ENCODE measurements at places on chromosomes 7 and 10.
A peak's percentile ranks its signal among the peaks of the same experiment; 100 is the strongest.

GRCh38 chr10:79244841-79245504 lies 102.3 kb upstream of the PPIF start:
- DNase-seq, result no peak

GRCh38 chr7:138919911-138920310 lies 61.3 kb downstream of the KIAA1549 start:
- DNase-seq, result no peak

GRCh38 chr7:35257251-35258124 lies 3.6 kb upstream of the TBX20 start:
- DNase-seq, result no peak

DNA sequence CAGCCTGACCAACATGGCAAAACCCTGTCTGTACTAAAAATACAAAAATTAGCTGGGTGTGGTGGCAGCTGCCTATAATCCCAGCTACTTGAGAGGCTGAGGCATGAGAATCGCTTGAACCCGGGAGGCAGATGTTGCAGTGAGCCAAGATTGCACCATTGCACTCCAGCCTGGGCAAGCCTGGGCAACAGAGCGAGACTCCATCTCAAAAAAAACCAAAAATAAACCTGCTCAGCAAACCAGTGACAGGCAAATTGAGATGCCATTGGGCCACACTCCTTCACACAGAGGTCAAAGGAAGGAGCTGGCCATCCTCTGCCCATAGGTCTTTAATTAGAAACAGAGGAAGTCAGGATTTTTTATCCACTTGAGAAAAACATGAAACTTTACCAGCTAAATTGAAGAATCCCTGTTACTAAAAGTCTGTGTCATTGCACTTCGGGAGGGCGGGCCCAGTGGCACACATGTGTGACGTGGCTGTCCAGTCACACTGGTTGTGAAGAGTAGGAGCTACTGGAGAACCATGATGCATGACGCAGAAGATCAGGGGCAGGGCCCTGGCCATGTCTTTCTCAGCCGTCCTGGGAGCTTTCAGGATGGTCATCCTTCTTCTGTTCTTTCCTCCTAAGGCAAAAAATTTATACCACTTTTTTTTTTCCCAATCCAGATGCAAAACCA lies 118.3 kb upstream of the ZNF438 start:
- DNase-seq, result no peak

DNA sequence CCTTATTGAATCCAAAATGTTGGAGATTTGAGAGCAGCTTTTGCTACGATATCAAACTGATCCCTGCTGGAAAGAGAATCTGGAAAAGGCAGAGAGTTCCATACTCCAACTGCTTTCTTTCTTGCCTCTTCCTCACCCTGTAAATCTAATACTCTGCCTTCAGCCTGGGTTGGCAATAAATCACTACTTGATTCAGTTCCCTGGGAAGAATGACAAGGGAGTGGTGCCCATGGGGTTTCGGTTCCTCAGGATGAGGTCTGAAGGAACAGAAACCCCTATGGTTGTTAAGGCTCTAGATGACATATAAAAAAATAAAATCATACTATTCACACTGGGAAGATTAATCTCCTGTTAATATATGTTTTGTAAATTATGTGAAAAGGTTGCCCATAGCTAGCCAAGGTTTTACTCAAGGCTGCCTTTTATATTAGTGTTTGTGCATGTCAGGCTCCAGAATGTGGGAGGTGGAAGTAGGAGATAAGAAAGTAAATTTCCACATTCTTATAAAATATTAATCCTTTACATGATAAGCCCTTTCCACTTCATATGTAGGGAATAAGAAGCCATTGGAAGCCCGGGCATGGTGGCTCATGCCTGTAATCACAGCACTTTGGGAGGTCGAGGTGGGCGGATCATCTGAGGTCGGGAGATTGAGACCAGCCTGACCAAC lies 106.2 kb upstream of the CACNA2D1 start:
- DNase-seq, result no peak

GRCh38 chr10:123999261-123999660 lies 94.1 kb downstream of the CHST15 start:
- no peak for DNase-seq

GRCh38 chr10:43254881-43255633 lies 11.8 kb downstream of the RASGEF1A start:
- DNase-seq, result no peak

DNA sequence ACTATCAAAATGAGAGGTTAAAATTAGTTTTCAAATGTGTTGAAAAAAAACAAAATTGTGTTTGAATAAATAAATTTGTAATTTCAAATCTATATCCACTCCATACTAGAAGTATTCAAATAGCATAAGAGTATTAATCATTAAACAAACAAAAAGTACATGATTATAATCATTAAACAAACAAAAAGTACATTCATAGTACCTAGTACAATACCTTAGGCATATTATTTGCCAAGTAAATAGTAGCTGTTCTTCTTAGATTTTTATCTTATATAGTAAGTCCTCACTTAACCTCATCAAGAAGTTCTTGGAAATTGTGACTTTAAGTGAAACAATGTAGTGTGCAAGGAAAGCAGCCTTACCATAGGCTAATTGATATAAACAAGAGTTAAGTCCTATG lies 349.3 kb upstream of the VWC2 start:
- no peak for DNase-seq

GRCh38 chr7:73578342-73579128 lies at the start of gene TBL2:
TSS of gene TBL2 (minus strand) at chr7:73578579. CDS start at chr7:73578549, 30 bp downstream.
- DNase-seq, result peak; percentile 99

DNA sequence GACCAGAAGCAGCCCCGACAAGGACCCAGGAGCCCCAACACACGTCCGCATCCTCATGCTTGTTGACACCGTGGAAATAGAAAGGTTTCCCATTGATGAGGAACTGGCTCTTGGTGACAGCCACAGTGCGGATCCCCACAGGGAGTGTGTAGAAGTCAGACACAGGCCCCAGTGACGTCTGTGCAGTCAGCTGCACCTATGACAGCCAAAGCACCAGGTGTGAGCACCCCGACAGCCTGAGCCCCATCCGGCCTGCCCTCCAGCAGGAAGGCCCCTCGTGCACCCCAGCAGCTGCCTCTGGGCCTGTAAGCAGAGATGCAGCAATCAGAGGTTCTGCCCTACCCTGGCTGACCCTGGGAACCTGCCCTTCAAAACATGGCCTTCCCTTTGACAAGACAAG lies 7.1 kb downstream of the GUSB start:
- no peak for DNase-seq

GRCh38 chr7:83749495-83749894 lies 100.6 kb upstream of the SEMA3E start:
- no peak for DNase-seq

DNA sequence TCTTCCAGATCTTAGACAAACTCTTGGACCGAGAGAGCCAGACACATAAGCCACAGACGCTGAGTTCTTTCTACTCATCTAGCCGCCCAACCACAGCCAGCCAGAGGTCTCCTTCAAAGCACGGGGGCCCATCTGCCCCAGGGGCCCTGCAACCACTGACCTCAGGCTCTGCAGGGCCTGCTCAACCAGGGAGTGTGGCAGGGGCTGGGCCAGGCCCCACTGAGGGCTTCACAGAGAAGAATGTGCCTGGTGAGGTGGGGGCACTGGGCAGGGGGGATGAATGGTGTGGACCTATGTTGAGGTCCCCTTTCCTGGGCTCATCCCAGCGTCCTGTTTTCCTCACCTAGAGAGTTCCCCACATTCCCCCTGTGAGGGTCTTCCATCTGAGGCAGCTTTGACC lies 11.4 kb downstream of the ZSWIM8 start:
- DNase-seq, result no peak

GRCh38 chr10:33363106-33363505 lies 28.6 kb upstream of the NRP1 start:
- no peak for DNase-seq

DNA sequence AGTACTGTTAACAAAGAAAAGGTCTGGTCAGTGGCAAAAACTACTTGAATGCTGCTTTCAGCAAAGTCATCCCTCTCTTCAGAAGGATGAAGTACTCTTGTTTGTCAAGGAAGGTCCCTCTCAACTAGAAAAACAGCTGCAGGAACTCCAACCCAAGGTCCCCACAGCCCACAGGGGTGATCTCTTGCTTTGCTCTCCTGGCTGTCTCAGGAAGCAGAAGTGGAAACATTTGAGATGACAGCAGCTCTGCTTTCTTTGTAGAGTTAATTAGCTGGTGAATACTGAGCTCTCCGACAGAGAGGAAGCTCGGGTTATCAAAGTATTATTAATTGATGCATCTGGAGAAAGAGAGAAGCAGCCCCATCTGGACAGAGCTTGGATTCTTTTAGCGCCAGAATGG lies 25.4 kb upstream of the LRGUK start:
- DNase-seq, result no peak

GRCh38 chr7:107850216-107850615 lies 40.8 kb upstream of the DLD start:
- no peak for DNase-seq

GRCh38 chr10:70607936-70608335 lies 5.4 kb upstream of the PRF1 start:
- no peak for DNase-seq

GRCh38 chr10:103884681-103885139 lies 29.3 kb upstream of the SH3PXD2A start:
- DNase-seq, result peak; percentile 68

DNA sequence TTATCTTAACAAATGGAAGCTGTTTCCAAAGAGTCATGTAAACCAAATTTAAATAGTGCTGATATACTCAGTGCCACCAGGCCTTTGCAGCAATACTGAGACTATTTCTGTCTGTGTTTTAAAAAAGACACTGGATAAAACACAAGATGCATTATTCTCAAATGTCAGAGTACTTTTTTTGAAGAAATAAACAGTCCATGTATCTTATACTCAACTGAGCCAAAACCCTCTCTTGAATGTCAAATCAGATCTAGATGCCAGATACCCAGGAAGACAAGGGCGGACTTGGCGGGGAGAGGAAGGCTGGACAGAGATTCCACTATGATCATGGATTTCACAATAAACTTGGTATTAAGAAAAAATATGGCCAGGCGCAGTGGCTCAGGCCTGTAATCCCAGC lies 127.6 kb downstream of the COBL start:
- no peak for DNase-seq

DNA sequence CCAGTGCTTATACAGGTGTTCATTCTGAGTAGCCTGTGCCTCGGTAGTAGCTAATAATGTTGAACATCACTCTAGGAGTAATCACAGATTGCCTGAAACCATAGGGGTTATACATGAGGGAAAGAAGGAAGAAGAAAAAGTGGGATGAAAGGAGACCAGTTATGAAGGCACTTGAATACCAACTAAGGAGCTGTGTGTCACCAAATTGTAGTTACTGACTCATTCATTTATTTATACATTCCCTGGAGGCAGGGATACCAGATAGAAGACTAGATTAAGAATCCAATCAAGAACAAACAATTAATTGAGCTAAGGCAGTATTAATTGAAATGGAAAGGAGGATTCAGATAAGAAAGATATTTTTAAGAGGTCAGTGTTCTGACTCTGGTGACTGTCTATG lies 129.6 kb upstream of the PRPS1L1 start:
- no peak for DNase-seq

DNA sequence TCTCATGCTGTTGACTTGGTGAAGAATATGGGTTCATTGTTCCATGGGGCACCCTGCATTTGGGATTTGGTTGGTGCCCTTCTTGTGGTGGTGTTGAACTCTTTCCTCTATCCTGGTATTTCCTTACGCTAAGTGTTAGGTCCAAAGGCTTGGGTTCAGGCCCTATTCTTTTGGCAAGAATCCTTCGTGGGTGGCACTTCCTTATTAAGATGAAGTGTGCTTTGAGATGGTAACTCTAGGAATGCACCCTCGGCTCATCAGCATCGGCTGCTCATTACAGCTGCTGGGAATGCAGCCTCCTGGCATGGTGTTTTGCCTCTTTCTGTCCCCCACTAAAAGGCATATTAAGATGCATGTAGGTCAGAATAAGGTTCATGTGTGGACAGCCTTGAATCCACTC lies 380.7 kb downstream of the RPS24 start:
- DNase-seq, result peak; percentile 24
